SK-N-SH (cell line): ENCODE measurements at places on chromosomes 3 and 15. TPM values are rescaled to one million over a fixed set of nuclear protein-coding genes. Genes with fewer than 3 reads are reported as not detected.

Gene TRPM1
- polyA plus RNA-seq = not detected in 2 replicates

GRCh38 chr3:27653803-27654558 lies 68.1 kb downstream of the EOMES start:
- no peak for DNase-seq

Gene FETUB
- 0.05 TPM in 2 replicates for polyA plus RNA-seq

GRCh38 chr3:122074621-122075265 lies 19.6 kb downstream of the CD86 start:
- no peak for DNase-seq

DNA sequence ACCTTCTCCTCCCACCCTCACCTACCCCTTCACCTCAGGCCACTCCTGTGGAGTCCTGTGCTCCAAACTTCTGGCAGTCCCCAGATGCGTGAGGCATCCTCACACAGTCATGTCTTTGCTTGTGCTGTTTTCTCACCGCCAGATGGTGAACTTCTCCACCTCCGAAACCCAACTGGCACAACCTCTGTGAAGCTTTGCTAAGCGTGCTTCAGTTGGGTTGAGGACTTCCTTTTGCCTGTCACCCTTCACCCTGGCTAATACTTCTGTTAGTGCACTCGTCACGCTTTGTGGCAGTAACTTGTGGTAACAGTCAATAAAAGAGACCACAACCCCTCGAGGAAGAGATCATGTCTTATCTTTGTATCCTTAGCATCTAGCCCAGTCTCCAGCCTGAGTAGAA lies 42.0 kb upstream of the SKOR1 start:
- DNase-seq = no peak

GRCh38 chr3:188041193-188041592 lies 112.8 kb upstream of the LPP start:
- DNase-seq = no peak

DNA sequence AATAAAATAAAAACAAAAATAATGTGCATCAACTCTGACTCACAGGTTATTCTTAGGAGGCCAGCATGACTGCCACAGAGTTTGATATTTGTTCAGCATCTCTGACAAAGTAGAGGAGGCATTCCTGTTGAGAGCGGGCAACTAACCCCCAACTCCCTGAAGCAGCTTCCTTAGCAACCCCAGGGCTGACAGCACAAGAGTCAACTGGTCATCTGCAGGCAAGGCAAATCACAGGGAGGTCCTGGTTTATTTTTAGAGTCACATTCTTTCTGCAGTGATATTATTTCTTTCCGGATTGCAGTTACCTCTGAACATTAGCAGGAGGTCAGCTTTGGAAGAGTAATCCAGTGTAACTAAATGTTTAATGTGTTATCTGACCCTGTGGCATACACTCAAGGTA lies 273.0 kb downstream of the PLCL2 start:
- no peak for DNase-seq

- peak; percentile 81 for DNase-seq
Measured at GRCh38 chr15:68578175-68578979, 416 bp upstream of the CORO2B start.

Gene RPL15
- polyA plus RNA-seq = 4,623 and 5,582 TPM in 2 replicates

DNA sequence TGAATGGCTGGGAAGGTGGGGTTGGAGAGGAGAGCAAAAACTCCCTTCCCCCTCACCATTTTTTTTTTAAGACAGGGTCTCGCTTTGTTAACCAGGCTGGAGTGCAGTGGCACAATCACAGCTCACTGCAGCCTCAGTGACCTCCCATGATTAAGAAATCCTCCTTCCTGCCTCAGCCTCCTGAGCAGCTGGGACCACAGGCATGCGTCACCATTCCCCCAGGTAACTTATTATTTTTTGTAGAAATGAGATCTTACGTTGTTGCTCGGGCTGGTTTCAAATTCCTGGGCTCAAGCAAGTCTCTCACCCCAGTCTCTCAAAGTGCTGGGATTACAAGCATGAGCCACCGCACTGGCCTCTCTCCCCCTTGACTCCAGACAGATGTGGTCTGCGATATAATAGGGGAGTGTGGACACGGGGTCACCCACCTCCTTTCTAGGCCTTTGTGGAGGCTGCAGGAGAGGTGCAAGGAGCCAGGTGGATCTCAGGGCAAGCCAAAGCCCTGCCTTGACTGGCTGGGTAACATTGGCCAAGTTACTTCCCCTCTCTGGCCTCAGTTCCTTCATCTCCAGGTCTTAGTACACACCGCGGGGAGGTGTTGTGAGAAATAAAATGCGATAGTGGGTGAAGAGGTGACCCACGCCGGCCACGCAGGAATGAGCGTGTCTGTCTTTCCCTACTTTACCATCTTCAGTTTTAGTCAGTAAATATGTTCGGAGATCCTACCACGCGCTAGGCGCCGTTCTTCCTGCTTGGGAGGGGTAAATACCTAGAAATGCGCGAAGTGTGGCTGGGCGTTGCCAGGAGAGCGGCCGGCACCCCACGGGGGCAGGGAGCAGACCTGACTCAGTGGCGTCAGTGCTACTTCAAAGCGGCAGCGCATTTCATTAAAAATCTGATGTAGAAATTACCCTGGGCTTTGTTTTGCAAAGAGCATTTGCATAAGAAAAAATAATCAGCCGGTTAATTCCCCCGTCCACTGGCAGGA lies 20.2 kb upstream of the CORO2B start:
- DNase-seq = no peak

- DNase-seq = peak; percentile 41
Measured at GRCh38 chr3:37770938-37771918, 90.5 kb upstream of the CTDSPL start.

- DNase-seq = no peak
Measured at GRCh38 chr3:43695443-43695842, 4.7 kb downstream of the ABHD5 start.

Gene AMT
- polyA plus RNA-seq = 17.6 and 21.3 TPM in 2 replicates

Gene GMNC
- polyA plus RNA-seq = not detected in 2 replicates

- no peak for DNase-seq
Measured at GRCh38 chr3:7484636-7485035, 623.7 kb downstream of the GRM7 start.

DNA sequence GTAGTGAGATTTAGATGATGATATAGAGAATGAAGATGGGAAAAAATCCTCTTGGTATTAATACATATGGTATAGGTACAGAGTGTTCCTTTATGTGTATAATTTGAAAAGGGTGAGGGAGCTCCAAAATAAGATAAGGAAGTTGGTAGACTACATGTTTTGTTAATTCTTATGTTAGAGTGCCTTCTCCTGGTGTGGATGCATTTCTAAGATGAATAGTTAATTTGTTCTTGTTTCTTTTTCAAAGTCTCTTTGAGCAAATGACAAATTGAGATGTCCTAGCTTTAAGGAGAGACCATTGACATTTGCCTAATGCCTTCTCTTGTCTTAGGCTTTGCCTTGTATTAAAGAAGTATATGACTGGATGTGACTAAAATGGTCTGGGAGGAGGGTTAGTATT lies 34.1 kb downstream of the AKAP13 start:
- no peak for DNase-seq
